ENCODE measurements at places on chromosomes 1 and 21. TPM values are rescaled to one million over a fixed set of nuclear protein-coding genes. Genes with fewer than 3 reads are reported as not detected.
A peak's percentile ranks its signal among the peaks of the same experiment; 100 is the strongest.

Gene C8B
- total RNA-seq = not detected

Gene DNM3
- total RNA-seq = 6.6 TPM

Gene ESRRG
- total RNA-seq = 5.6 TPM

Gene RNU1-4
- under 0.01 TPM for total RNA-seq

Gene PTCH2
- 2.2 TPM for total RNA-seq

Gene RGL1
- 70.2 TPM for total RNA-seq

Gene XCL1
- not detected for total RNA-seq

Gene PLA2G2D
- not detected for total RNA-seq

- H3K36me3 ChIP-seq = no peaks in the 10 kb centered on the region
- no peak for DNase-seq
- no peak overlapping the region for H3K4me3 ChIP-seq
- H3K27me3 ChIP-seq = no peaks in the 10 kb centered on the region
- peak overlapping the region; percentile 69 for H3K27ac ChIP-seq
These were observed 26.9 kb downstream of the SORT1 start for GRCh38 chr1:109370712-109371340.

DNA sequence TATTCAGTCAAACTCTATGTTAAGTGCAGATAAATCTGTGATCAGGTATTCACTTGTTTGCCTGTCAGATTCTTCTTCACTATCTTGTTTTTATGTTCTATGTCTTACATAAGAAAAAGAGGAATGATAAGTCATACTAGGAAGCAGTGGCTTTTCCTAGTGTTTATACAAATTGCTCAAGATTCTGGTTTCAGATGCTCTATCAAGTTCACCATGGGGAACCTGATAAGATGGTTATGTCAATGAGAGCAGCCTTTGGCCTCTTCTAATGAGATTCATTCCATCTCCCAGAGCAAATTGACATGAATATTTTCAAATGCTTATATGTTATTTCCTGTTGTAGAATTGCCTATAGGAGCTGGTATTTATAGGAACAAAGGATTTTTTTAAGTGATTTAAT, 218.8 kb upstream of the TMPRSS15 start:
- no peaks in the 10 kb centered on the region for H3K27me3 ChIP-seq
- DNase-seq = no peak
- H3K27ac ChIP-seq = no peak overlapping the region
- no peaks in the 10 kb centered on the region for H3K4me1 ChIP-seq

- no peak overlapping the region for H3K4me3 ChIP-seq
- H3K27ac ChIP-seq = no peak overlapping the region
- no peaks in the 10 kb centered on the region for H3K4me1 ChIP-seq
- DNase-seq = no peak
- H3K27me3 ChIP-seq = no peaks in the 10 kb centered on the region
These were observed 12.7 kb upstream of the ZBTB21 start for GRCh38 chr21:42022906-42023305.

DNA sequence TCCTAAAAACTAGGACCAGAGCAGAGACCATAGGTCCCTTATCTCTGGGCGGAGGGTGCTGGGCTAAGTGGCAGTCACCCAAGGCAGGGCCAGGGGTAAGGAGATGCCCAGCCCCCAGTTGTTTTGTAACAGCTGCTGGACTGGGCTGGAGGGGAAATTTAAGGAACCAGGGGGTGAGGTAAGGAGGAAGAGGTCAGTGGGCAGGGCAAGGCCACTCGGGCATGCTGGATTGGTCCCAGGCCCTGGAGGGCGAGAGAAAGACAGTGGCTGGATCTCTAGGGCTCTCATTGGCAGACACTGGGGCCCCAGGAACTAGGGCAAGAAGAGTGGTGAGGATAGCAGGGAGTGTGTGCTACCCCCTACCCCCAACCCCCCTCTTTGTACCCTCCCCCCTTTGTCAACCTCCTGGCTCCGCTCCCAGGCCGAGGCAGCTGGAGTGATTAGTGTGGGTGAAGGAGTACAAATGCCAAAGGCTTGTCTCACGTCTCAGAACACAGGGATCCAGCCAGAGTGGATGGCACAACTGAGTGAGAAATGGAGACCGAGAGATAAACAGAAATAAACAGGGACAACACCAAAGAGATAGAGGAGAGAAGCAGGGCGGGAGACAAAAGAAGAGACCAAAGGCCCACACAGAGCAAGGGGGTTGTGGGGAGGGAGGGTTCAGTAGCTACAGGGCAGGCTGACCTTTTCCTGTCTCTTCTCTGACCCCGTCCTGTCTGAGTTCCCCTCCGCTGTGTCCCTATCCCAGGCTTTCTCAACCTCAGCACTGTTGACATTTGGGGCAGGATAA, 20.5 kb upstream of the THRAP3 start:
- H3K36me3 ChIP-seq = no peaks in the 10 kb centered on the region
- peak; percentile 69 for DNase-seq
- no peaks in the 10 kb centered on the region for H3K27me3 ChIP-seq
- H3K4me1 ChIP-seq = peaks cover 23% of the 10 kb centered on the region

DNA sequence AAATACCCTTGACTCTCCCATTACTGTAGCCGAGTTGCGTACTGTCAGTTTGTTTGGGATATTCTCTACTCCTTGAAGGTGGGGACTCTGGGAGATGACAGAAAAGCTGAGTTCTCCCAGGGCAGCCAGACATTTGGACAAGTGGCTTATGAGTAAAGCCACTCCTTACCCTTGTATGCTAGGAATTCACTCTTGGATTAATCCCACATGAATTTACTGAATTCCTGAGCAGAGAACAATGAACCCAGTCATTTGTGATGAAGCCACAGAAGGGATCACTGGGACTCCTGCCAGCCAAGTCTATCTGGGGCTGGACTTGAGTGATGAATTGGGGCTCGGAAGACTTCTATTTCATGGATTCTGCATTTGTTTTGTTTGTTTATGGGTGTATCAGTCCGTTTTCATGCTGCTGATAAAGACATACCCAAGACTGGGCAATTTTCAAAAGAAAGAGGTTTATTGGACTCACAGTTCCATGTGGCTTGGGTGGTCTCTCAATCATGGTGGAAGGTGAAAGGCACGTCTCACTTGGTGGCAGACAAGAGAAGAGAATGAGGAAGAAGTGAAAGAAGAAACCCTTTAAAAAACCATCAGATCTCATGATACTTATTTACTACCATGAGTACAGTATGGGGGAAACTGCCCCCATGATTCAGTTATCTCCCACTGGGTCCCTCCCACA, 25.1 kb downstream of the C1orf116 start:
- DNase-seq = no peak
- no peaks in the 10 kb centered on the region for H3K36me3 ChIP-seq
- H3K4me1 ChIP-seq = peaks cover 4% of the 10 kb centered on the region

DNA sequence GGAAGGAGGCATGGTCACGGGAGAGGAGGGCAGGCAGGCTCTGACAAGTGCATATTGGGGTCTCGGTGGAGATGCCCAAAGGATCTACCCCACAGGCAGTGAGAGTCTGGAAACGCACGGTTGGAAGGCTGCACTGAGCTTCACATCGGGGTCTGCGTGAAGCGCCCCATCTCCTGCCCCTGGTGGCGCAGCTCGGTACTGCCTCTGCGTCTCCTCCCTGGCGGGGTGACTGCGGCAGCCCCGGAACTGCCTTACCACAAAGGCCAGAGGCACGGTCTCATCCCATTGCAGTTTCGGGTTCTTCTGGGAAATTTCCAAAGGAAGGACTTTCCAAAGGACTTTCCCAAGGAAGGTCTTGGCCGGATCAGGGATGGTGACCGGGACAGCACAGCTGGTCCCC, 69.2 kb upstream of the AJAP1 start:
- no peaks in the 10 kb centered on the region for H3K4me1 ChIP-seq
- H3K27ac ChIP-seq = no peak overlapping the region
- DNase-seq = no peak

- H3K36me3 ChIP-seq = no peaks in the 10 kb centered on the region
- no peak overlapping the region for H3K27ac ChIP-seq
- H3K4me3 ChIP-seq = no peak overlapping the region
- DNase-seq = no peak
These were observed 158.5 kb downstream of the KCNJ6 start for GRCh38 chr21:37757606-37758376.

DNA sequence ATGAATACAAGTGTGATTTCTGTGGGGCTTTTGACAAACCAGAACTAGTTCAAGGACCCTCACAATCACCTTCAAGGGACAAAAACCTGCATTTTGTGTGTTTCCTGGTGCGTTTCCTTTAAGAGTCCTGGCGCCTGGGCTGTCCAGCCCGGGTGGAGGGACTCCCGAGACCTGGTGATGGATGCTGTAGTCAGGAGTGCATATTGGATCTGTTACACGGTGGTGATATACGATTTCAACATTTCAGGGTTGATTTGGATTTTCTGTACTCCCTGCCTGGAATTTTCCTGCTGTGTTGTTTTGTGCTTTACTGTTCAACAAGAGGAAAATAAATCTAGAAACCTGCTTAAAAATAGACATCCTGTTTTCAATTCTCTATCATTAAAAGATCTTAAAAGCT, 162.0 kb downstream of the KIF26B start:
- H3K4me1 ChIP-seq = no peaks in the 10 kb centered on the region
- H3K36me3 ChIP-seq = no peaks in the 10 kb centered on the region
- DNase-seq = no peak
- no peak overlapping the region for H3K27ac ChIP-seq

GRCh38 chr1:1441002-1441888, 5.8 kb downstream of the VWA1 start:
- no peaks in the 10 kb centered on the region for H3K36me3 ChIP-seq
- H3K27me3 ChIP-seq = no peaks in the 10 kb centered on the region
- no peak overlapping the region for H3K27ac ChIP-seq
- no peak overlapping the region for H3K4me3 ChIP-seq
- no peaks in the 10 kb centered on the region for H3K4me1 ChIP-seq

DNA sequence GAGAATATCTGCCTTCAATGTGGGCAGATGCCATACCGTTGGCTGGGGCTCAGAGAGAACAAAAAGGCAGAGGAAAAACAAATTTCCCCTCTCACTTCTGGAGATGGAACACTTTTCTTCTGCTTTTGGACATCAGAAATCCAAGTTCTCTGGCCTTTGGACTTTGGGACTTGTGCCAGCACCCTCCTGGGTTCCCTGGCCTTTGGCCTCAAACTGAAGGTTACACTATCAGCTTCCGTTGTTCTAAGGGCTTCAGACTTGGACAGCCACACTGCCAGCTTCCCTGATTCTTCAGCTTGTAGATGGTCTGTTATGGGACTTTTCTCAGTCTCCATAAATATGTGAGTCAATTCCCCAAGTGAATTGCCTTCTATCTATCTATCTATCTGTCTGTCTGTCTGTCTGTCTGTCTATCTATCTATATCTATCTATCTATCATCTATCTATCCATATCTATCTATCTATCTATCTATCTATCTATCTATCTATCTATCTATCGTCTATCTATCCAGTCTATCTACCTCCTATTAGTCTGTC, 778.1 kb upstream of the TMPRSS15 start:
- H3K27me3 ChIP-seq = no peaks in the 10 kb centered on the region
- H3K4me1 ChIP-seq = no peaks in the 10 kb centered on the region
- H3K4me3 ChIP-seq = no peak overlapping the region
- H3K36me3 ChIP-seq = no peaks in the 10 kb centered on the region
- no peak for DNase-seq

GRCh38 chr1:246176126-246177024, 330.7 kb downstream of the SMYD3 start:
- DNase-seq = no peak
- no peaks in the 10 kb centered on the region for H3K36me3 ChIP-seq
- H3K27ac ChIP-seq = no peak overlapping the region

- H3K4me3 ChIP-seq = no peak overlapping the region
- peaks cover 31% of the 10 kb centered on the region for H3K27me3 ChIP-seq
- H3K36me3 ChIP-seq = no peaks in the 10 kb centered on the region
These were observed 5.0 kb upstream of the KRTAP12-1 start for GRCh38 chr21:44686843-44687561.

GRCh38 chr21:21163904-21164303, 165.7 kb downstream of the NCAM2 start:
- no peak for DNase-seq
- no peak overlapping the region for H3K27ac ChIP-seq
- no peak overlapping the region for H3K4me3 ChIP-seq
- no peaks in the 10 kb centered on the region for H3K36me3 ChIP-seq

DNA sequence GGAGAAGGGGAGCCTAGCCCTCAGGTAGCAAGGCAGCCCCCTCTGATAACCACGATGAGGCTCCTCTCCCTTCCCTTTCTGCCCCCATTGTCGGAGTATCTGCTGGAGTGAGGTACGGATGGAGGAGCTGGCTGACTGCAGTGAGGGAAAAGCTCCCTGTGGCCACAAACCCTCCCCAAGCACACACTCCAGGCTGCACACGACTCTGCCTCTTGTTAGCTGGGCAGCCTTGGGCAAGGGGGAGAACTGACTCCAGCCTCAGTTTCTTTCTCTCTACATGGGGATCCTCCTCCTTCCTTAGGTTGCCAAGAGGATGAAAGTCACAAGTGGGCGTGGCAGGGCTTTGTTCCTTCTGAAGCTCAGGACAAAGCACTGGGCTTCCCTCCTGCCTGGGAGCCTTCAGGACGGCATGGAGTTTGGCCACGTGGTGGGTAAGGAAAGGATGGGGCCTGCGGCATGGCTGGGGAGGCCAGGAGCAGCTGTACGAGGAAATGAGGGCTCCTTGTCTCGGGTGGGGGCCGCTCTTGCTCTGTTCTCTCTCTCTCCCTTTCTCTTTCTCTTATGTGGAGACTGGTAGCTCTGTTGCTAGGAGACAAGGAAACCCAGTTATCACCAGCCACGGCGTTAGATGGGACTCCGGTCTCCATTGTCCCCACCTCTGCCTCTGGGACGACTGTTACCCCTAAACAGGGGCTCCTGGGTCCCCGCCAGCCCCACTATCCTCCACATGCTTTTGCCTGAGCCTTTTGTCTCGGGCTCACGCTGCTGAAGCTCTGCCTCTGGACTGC, 39.7 kb downstream of the LRP8 start:
- no peak overlapping the region for H3K4me3 ChIP-seq
- H3K27ac ChIP-seq = no peak overlapping the region
- no peaks in the 10 kb centered on the region for H3K27me3 ChIP-seq
- no peaks in the 10 kb centered on the region for H3K4me1 ChIP-seq
- no peak for DNase-seq

- H3K4me3 ChIP-seq = no peak overlapping the region
- no peaks in the 10 kb centered on the region for H3K27me3 ChIP-seq
- H3K27ac ChIP-seq = no peak overlapping the region
- no peak for DNase-seq
These were observed 4.7 kb downstream of the AUNIP start for GRCh38 chr1:25854554-25854953.

DNA sequence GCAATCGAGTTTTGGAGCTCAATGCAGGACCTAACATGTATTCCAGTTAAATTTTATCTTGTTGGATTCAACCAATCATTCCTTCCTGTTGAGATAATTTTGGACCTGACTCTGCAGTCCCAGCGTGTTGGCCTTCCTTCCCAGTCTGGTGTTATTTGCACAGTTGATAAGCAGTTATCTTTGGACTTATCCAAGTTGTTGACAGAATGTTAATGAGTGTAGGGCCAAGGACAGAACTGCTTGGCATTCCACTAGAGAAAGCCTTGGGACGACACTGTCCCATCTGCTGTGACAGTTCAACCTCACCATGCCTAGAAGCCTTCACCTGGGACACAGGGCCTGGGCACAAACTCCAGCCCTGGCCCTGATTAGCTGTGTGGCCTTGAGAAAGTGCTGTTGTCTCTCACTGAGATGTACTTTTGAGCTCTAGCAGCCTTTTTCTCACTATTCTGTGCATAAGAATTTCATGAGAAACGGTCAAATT, 104.1 kb upstream of the SLC25A33 start:
- H3K4me3 ChIP-seq = no peak overlapping the region
- DNase-seq = no peak
- peak overlapping the region; percentile 67 for H3K27ac ChIP-seq
- no peaks in the 10 kb centered on the region for H3K27me3 ChIP-seq
